ENCODE measurements at places on chromosomes 2 and 18.

DNA sequence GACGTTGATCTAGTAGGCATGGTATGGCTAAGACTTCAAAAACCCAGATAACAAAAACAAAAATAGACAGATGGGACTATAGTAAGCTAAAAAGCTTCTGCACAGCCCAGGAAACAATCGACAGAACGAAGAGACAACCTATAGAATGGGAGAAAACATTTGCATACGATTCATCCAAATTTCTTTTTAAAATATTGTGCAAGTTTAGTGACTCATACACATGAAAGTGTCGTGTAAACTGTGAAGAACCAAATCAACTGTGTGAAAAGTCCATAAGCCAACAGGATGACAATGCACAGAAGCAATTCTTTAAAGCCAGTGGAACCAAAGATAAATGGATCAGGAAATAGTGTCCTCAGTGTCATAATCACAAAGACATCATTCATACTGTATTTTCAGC, 671.1 kb downstream of the RNF144A start:
- H3K36me3 ChIP-seq: no peaks in the 10 kb centered on the region
- H3K27ac ChIP-seq: no peak overlapping the region
- DNase-seq: no peak
- H3K27me3 ChIP-seq: peaks cover 9% of the 10 kb centered on the region

DNA sequence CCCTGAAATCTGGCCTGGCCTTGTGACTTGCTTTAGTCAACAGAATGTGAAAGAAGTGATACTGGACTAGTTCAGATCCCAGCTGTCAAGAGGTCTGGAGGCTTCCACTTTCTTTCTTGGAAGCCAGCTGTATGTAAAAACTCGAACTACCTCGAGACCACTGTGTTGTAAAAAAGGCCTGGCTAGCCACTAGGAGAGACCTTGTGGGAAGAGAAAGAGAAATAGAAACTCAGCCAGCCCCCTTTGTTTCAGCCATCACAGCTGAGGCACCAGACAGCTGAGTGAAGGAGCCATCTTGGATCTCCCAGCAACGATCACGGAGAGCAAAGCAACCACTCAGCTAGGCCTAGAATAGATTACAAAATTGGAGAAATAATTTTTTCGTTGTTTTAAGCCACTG, 324.9 kb upstream of the TCF4 start:
- peaks cover 14% of the 10 kb centered on the region for H3K4me1 ChIP-seq
- peaks cover 38% of the 10 kb centered on the region for H3K36me3 ChIP-seq
- peak overlapping the region; percentile 31 for H3K27ac ChIP-seq
- no peaks in the 10 kb centered on the region for H3K27me3 ChIP-seq

GRCh38 chr2:226687641-226688253, 111.9 kb downstream of the IRS1 start:
- H3K4me1 ChIP-seq: peaks cover 29% of the 10 kb centered on the region
- no peak overlapping the region for H3K4me3 ChIP-seq
- H3K27ac ChIP-seq: no peak overlapping the region
- no peaks in the 10 kb centered on the region for H3K27me3 ChIP-seq
- H3K36me3 ChIP-seq: peaks cover 3% of the 10 kb centered on the region

- H3K27ac ChIP-seq: no peak overlapping the region
- H3K36me3 ChIP-seq: no peaks in the 10 kb centered on the region
- peaks cover 8% of the 10 kb centered on the region for H3K4me1 ChIP-seq
- no peak for DNase-seq
- H3K27me3 ChIP-seq: no peaks in the 10 kb centered on the region
- peak overlapping the region; percentile 97 for H3K4me3 ChIP-seq
These were observed 1.2 kb downstream of the BABAM2 start for GRCh38 chr2:27891673-27892105.

DNA sequence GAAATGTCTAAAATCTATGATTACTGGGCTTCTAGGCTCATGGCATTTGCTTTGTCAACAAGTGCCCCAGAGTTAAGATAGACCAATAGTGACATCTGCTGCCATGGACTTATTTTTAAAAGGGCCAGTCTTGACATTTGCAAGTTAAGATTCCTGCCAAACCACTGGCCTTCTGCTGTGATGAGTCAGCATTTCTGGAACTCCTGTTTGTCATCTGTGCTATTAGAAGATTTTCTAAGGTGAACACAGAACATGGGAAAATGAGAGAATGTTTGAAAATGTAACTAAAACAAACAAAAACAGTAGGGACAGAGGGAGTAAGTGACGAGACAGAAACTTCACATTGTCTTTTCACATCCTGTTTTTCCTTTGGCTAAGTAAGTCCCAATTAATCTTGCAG, 93.7 kb upstream of the WDR75 start:
- peak overlapping the region; percentile 64 for H3K27ac ChIP-seq
- H3K4me1 ChIP-seq: peaks cover 4% of the 10 kb centered on the region
- no peak for DNase-seq
- no peak overlapping the region for H3K4me3 ChIP-seq
- H3K27me3 ChIP-seq: no peaks in the 10 kb centered on the region

DNA sequence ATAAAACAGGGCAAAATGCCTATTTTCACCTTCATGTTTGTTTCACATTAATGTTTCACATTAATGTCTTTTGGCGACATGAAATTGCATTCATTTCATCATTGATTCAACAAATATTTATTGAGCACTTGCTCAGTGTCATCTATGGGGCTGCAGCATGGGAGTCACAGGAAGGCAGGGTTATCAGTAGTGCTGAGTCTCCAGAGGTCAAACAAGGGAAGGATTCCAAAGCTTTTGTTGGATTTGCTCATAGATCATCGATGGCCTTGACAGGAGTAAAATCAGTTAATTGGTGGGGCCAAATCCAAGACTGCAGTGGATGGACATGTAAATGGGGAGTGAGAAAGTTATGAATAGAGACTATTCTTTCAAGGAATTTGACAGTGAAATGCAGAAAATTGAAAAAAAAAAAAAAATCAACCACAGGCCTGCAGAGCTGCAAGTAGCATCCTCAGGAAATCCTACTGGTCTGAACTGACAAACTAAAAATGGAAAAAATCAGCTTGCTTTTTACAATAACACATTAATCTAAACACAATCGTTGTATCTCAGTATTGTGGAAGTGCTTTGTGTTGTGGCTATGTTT, 1290.8 kb downstream of the DPP10 start:
- H3K36me3 ChIP-seq: peaks cover 5% of the 10 kb centered on the region
- H3K27ac ChIP-seq: no peak overlapping the region
- no peak overlapping the region for H3K4me3 ChIP-seq
- no peaks in the 10 kb centered on the region for H3K27me3 ChIP-seq
